ENCODE measurements at places on chromosomes 3 and 15.

GRCh38 chr3:158539414-158540014 is 31.5 kb upstream of the MLF1 start:
- DNase-seq = no peak

GRCh38 chr3:175082631-175083030 is 223.5 kb downstream of the NAALADL2 start:
- DNase-seq = peak; percentile 15

- DNase-seq = peak; percentile 96
Measured at GRCh38 chr15:84973492-84974460, 7.9 kb upstream of the PDE8A start.

DNA sequence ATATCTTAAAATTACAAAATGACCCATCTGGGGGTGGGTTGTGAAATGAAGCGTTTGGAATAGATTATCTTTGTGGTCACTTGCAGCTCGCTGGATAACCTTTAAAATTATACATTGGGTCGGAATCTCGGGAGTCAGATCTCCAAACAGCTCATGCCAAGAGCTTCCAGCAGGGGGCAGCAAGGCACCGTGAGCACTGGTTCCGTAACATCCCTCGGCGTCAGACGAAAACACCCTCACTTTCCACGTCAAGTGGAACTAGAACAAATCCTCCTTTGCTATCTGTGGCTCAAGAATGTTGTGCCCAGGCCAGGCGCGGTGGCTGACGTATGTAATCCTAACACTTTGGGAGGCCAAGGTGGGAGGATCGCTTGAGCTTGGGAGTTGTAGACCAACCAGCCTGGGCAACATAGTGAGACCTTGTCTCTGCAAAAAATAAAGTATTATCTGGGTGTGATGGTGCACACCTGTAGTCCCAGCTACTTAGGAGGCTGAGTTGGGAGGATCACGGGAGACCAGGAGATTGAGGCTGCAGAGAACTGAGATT is 31.1 kb downstream of the UMPS start:
- peak; percentile 91 for DNase-seq

- no peak for DNase-seq
Measured at GRCh38 chr3:184457329-184457728, 77.5 kb downstream of the CHRD start.

GRCh38 chr3:183081459-183082183 is 17.7 kb downstream of the MCCC1 start:
- no peak for DNase-seq

DNA sequence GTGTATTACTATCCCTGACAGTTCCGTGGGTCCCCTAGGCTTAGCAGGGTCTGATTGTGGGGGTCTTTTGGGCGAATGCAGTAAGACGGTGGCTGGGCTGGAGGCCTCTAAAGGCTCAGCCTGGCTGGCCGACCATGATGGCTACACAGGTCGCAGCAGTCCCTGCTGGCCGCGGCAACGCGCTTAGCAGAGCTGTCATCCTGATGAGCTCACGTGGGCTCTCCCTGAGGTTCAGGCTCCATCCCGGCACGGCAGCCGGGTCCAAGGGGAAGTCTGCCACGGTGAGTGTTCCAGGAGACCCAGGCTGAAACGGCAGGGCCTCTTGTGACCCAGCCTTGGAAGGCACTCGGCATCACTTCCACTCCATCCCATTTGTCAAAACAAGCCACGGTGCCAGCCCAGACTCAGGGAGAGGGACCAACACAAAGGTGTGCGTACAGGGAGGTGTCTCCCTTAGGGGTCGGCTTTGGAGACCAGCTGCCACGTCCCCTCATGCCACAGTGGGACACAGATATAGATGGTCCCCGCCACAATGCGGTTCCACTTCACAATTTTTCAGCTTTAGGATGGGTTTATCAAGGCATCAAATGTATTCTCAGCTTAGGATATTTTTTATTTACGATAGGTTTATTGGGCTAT is 101.8 kb downstream of the XXYLT1 start:
- no peak for DNase-seq

- peak; percentile 52 for DNase-seq
Measured at GRCh38 chr3:13027154-13027553, 46.1 kb downstream of the IQSEC1 start.

DNA sequence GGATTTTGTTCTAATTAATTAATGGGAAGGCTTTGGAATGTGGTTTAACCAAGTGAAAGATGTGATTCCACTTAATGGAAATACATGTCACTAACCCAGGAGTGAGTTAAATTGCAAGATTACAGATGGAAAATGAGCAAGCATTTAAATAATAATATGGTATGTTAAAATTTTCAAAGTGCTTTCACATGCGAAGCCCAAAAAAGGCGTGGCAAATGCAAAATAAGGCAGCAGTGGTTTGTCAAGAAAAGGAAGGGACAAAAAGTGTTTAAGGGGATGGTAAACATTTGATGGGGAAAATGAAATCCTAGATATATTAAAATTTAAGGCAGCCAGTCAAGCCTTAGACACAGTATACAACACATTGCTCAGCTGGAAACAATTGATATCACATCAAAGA is 2.9 kb downstream of the TICRR start:
- no peak for DNase-seq

DNA sequence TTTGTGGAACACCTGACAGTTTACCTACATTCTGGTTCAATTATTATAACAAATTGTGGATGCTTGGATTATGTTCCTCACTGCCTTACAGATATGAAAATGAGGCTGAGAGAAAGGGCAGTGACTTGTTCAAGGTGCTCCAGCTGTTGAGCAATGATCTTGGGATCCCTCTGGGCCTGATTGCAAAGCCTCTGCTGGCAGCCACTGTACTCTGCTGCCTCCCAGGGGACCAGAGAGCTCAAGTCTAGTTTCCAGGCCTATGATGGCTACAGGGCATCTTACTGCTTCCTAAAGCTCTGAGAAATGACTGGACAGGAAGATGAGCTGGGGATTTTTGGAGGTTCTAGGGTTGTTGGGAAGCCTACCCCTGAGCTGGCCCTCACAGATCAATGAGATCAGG is 2.3 kb upstream of the SHC4 start:
- peak; percentile 65 for DNase-seq

- peak; percentile 38 for DNase-seq
Measured at GRCh38 chr3:4043867-4044575, 244.8 kb downstream of the LRRN1 start.

- DNase-seq = no peak
Measured at GRCh38 chr15:69444686-69445085, 7.9 kb upstream of the RPLP1 start.

- no peak for DNase-seq
Measured at GRCh38 chr3:146680617-146681016, 75.5 kb upstream of the PLSCR5 start.

DNA sequence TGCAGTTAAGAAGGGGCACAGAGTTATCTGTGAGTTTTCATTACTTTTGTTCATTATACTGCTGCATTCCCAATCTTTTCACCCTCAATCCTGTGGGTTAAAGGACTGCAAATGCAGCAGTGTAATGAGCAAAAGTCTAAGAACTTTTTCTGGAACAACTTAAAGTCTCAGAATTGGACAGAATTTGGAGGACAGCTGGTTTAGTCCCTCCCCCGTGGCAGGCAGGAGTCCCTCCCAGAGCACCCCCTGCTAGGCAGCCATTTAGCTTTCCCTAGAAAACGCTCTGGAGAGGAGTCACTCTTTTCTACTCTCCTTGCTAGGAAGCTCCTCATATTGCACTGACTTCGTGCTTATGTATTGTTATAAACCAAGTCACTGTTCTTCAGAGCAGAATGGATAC is 156.3 kb upstream of the UBE2E1 start:
- no peak for DNase-seq

GRCh38 chr3:183519891-183520290 is 35.6 kb downstream of the KLHL6 start:
- no peak for DNase-seq

Measured in osteoblast (primary cell).